ENCODE measurements at places on chromosomes 4 and X.

GRCh38 chrX:128439159-128439558 lies 387.0 kb upstream of the ACTRT1 start:
- no peak for DNase-seq

DNA sequence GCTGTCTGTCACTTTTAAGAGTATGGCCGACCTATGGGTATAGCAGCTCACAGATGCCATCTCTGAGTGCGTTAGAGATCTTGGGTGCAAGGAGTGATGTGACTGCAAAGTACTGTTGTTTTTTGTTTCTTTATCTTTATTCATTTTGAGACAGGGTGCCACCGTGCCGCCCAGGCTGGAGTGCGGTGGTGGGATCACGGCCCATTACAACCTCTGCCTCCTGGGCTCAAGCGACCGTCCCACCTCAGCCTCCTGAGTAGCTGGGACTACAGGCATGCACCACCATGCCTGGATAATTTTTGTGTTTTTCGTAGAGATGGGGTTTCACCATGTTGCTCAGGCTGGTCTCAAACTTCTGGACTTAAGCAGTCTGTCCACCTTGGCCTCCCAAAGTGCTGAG lies 71.4 kb downstream of the CCKAR start:
- DNase-seq: no peak

DNA sequence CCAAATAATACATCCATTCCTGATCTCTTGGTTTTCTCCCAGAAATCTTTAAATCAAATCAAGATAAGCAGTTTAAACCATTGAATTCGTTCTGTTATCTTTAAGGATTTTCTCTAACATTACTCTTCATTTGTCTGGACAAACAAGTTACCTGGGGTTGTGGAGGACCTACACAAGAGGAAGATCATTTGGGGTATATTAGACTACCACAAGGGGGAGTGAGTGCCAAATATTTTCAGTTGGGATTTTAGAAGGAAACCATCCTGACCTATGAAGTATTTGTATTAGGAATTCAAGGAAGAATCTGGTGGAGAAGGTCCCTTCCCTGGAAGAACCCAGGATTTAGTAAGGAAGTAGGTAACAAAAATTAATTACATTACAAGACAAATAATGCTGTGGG lies 12.0 kb upstream of the DCHS2 start:
- DNase-seq: no peak

DNA sequence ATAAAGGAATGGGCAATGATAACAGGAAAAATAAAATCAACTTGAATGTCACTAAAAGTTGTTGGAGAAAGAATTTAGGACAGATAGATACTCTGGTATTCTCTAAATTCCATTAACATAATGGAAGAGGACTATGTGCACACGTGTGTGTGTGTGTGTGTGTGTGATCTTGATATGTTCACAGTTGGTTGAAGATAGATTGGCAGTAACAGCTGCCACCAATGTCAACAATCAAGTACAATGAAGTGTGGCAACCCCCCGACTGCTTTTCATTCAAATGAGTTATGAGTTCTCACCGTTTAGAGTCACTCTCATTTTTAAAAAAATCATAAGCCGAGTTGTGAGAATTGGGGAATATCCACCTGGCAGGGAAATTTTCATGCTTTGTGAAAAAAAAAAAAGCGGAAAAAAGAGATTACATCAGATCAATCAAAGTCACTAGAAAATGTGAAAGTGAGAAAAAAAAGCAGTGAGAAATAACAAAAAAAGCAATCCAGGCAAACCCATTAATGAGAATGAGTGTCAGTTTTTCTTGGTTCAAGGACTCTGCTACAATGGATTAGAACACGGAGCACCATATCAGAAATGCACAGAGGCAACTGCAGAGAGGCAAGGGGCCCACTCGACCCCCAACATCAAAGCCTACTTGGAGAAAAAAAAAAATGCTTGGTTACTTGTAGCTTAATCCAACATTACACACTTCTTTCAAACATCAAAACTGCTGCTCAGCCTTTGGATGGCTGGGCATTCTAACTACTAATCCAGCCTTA lies 414.9 kb upstream of the PITX2 start:
- no peak for DNase-seq

GRCh38 chr4:40206426-40206825 lies 9.6 kb downstream of the RHOH start:
- no peak for DNase-seq

GRCh38 chr4:141890279-141890678 lies 253.9 kb downstream of the IL15 start:
- DNase-seq: no peak

DNA sequence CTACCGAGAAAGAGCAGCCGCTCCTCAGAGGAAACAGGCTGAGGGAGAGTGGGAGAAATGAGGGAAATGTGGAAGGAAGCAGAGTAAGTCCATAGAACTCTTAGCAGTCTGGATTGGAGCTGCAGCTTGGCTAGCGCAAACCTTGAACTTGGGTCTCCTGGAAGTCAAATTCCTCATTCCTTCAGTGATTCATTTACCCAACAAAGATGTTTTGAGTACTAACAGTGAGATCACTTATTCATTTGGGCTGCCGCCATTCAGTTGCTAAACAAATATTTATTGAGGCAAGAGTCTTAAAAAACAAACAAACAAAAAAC lies 51.5 kb downstream of the SEL1L3 start:
- no peak for DNase-seq

GRCh38 chr4:147829401-147830101 lies 97.7 kb downstream of the ARHGAP10 start:
- no peak for DNase-seq

All from ELF-1 (cell line).